ENCODE measurements at places on chromosomes 11 and 22.

DNA sequence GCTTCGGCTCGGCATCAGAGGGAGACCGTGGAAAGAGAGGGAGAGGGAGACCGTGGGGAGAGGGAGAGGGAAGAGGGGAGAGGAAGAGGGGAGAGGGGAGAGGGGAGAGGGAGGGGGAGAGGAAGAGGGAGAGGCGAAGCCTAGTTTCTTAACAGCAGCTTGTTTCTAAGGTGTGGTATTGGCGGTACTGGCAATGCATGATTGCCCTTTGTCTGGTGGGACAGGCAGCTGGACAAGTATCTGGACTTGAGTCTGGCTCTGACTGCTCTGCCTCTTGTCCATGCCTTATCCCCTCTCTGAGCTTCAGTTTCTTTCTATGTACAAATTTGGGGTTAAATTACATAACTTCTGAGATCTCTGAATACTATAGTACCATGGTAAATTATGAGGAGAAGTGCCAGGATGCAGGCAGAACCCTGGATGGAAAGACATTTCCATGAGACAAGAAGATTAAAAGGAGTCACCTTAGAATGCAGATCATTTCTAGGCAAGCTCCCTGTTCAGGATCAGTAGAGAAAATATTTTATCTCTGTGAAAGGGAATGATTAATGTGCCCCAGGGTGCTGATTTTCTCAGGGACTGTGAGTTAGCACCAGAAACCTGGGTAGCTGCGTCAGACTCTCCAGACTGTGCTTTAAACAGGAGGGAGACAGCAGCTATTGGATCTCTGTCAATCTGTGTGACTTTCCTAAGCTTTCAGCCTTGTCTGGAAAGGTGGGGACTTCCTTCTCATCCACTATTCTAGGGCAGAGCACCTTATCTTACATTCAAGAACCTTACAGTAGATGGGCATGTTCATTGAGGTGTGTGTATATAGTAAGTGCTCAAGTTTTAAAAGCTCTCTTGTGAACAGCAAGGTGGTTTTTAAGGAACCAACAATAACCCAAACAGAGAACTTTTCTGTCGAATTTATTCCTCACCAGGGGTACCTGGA is 31.9 kb upstream of the CCDC90B start:
- DNase-seq: no peak

DNA sequence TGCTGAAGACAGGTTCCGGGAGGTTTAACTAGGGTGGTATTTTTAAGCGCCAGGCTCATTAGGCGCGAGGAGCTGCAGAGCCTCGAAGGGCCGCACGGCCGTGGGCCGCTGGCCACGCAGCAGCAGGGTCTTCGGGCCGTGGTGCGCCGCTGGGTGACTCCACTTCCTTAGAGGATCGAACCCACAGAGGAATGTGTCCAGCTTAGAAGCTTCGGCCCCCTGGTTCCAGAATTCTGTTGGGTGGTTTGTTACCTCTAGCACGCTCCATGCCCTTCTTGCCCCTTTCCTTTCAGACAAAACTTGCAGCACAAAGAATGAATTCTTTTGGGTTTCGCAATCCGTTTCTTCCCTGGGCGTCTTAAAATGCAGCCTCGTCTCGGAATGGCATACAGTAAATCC is 773 bp upstream of the PATL1 start:
- DNase-seq: no peak

- no peak for DNase-seq
Measured at GRCh38 chr11:2467695-2468055, 22.9 kb downstream of the KCNQ1 start.

DNA sequence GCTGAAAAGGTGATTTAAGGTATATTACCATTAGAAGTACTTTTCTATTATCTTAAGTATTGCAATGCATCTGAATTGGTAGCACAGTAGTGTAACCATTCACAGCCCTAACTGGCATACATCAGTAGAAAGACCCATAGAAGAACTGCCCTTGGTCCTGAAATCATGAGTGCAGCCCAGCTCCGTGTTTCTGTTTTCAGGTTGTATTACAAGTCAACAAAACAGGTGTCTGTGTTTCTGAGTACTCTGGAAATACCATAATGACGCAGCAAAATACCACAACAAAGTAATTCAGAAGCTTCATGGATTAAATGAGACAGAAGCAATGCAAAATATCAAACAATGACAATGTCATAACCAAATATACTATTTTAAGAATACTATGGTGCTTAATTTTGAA is 226.3 kb downstream of the OPCML start:
- no peak for DNase-seq

DNA sequence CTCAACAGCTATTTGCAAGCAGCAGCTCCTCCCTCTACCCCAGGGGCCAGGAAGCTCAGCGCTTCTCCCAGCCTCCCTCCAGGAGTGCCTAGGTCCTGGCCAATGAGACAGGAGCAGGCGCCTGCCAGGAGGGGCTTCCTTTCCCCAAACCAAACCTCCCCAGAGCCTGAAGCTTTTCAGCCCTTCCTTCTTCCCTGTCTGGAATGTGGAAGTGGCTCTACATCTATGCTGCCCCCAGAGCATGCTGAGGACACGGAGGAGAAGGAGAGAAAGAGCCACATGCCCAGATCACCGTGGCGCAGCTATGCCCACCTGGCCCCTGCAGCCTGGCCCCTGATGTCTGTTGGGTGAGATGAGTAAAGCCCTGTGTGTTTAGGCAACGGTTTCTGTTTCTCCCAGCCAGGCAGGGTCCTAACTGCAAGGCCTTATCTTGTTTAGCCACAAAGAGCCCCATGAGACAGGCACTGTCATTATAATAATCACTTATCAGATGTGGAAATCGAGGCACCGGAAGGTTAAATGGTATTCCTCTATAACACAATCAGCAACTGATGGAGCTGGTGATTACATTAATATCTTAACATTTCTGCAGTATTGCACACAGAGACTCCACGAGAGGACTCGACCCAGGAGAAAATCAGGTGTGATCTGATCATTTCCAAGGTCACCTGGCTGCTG is 315.8 kb downstream of the CTTN start:
- DNase-seq: no peak

DNA sequence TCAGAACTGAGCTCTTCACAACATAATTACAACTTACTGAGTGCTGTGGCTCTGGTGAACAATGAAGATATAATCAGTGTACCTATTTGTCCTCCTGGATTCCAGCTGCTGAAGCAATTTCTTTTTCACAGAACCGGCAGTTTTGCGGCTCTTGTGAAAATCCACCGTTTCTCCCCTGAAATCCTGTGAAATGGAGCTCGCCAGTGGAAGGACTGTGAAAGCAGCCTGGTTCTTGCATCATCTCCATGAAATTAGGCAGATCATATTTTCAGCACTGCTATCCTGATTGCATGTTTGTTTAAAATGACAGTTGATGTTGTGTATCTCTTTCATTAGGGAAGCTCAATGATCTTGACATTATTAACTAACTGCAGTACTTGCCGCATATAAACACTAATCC is 120.2 kb upstream of the SNX19 start:
- no peak for DNase-seq

DNA sequence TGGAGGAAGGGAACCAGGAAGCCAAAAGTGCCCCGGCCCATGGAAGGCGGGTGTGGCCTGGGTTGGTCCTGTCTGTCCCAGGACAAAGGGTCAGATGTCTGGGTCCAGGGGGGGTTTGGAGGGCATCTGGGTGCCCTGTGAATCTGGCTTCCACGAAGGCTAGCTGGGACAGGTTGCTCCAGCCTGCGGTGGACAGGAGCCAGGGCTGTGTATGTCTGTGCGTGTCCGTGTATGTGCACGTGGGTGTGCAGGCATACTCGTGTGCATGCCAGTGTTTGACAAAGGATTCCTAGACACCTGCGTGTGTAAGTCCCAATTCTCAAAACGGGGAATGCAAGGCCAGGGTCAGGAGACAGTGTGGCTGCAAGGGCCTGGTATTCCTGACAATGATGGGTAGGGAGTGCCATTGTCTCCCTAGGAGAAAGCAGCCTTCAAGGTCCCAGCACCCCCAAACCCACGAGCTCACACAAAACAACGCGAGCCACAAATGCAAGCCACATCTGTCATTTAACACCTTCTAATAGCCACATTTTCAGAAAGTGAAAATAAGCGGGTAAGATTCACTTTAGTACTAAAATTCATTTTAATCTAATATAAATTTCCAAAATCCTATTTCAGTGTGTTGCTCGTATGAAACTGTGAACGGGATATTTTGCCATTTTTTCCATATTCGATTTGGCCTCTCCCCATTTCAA is 78.4 kb upstream of the WNT7B start:
- no peak for DNase-seq

DNA sequence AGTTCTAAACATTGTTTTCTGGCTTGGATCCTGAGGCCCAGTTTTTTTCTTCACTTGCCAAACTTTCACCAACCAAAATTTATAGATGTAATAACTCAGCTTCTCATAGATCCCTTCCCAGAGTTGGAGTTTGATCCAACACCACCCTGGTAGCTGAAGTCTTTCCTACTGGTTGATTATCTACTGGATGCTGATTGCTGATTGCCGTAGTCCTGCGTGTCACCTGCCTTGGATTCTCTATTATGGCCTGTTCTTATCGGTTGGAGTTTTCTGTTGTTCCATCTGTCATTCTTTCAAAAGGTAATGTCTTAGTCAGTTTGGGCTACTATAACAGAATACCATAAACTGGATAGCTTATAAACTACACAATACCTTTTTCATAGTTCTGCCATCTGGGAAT is 17.3 kb upstream of the OR6X1 start:
- DNase-seq: no peak

DNA sequence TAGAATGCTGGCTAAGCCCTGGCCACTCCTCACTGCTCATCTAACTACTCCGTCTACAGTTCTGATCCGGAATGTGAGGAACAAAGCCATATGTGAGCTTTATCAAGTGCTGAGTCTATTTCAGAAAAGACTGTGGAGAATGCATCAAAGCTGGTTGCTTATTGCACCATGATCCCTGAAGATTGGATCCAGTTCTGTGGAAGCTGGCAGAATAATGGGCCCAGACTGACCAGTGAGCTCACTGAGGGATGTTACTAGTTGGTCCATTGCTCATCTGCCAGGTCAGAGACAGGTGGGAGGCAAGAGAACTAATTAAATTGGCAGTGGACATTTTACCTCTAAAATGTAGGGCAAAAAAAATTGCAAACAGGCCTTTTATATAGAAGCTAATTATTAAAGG is 681.3 kb downstream of the NTM start:
- no peak for DNase-seq

DNA sequence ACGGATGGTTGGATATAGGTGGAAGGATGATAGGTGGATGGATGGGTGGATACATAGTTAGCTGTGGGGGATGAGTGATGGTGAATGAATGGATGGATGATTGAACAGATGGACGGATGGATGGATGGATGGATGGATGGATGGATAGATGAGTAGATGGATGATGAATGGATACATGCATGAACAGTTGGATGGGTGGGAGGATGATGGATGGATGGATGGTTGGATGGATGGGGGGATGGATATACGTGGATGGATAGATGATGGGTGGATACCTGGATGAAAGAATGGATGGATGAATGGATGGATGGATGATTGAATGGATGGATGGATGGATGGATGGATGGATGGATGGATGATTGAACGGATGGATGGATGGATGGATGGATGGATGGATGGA is 68.4 kb upstream of the PRR5 start:
- DNase-seq: no peak

- DNase-seq: peak; percentile 56
Measured at GRCh38 chr11:107598225-107599139, 7.5 kb downstream of the ELMOD1 start.

GRCh38 chr22:32905400-32905799 is 103.9 kb downstream of the TIMP3 start:
- DNase-seq: no peak

- DNase-seq: no peak
Measured at GRCh38 chr11:44398266-44399030, 88.5 kb upstream of the ALX4 start.

DNA sequence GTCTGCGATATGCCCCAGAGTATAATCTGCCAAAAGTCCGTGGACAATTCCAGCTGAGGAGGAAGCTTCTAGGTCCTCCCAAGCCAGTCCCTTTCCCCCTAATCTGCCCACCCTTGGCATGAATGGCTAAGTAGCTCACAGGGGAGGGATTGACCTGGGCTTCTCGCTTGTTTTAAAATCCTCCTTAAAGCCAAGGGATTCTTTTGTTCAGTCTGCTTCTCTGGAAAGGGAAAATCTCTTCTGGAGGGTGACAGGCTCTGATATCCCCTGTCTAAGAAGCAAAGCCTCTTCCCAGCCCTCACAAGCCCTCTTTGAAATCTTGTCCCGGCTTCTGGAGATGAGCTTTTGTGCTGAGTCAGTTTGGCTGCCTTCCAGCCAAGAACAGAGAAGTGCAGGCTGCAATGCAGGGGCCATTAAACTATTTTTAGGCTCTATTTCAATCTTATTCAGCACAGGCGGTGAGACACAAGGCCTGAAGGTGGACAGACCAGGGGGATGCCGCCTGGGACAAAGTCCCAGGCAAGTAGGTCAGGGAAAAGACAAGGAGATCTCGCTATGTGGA is 23.9 kb downstream of the NEFH start:
- DNase-seq: no peak

DNA sequence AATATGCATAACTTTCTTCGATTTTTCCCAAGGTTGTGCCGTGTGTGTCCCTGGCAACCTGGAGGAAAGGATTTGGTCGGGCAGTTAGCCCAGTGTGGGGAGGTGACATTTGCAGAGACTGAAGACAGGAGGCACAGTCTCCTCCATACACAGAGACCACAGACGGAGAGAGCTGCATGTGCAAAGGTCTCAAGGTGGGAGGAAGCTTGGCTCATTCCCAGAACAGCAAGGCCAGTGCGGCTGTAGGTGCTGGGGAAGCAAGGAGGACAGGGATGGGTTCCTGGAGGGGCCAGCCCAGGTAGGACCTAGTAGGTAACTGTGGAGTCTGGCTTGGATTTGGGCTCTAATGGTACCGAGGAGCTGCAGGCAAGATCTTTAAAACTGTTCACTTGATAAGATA is 20.7 kb upstream of the CPT1A start:
- DNase-seq: no peak

Measured in NAMALWA (cell line).